ENCODE measurements at places on chromosomes 4 and X.
A peak's percentile ranks its signal among the peaks of the same experiment; 100 is the strongest.

GRCh38 chrX:103687073-103687695, 685 bp upstream of the MORF4L2 start:
- peak; percentile 83 for DNase-seq

- DNase-seq: peak; percentile 78
Measured at GRCh38 chrX:2696698-2697215, 5.7 kb downstream of the CD99 start.

- no peak for DNase-seq
Measured at GRCh38 chrX:77453190-77453589, 6.0 kb downstream of the FGF16 start.

DNA sequence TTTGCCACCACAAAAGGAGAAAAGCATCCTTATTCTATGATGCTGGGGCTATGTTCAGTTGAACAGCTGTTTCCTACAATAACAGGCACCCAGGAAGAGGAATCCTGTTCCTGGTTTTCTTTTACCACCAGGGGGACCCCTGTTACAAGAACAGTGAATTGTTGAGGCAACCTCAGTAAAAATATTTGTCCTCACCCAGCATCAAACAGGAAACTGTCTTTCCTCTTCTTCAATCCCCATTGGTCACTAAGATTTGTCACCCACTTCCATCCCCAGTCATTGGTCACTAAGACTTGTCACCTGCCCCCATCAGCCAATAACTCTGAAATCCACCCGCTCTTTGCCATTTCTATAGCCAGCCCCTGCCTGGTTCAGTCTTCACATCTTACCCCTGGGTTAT, 143.5 kb upstream of the GALNT7 start:
- no peak for DNase-seq

- DNase-seq: no peak
Measured at GRCh38 chrX:72621163-72621562, 48.5 kb upstream of the HDAC8 start.

GRCh38 chr4:174222266-174222872, 61.1 kb downstream of the FBXO8 start:
- no peak for DNase-seq

DNA sequence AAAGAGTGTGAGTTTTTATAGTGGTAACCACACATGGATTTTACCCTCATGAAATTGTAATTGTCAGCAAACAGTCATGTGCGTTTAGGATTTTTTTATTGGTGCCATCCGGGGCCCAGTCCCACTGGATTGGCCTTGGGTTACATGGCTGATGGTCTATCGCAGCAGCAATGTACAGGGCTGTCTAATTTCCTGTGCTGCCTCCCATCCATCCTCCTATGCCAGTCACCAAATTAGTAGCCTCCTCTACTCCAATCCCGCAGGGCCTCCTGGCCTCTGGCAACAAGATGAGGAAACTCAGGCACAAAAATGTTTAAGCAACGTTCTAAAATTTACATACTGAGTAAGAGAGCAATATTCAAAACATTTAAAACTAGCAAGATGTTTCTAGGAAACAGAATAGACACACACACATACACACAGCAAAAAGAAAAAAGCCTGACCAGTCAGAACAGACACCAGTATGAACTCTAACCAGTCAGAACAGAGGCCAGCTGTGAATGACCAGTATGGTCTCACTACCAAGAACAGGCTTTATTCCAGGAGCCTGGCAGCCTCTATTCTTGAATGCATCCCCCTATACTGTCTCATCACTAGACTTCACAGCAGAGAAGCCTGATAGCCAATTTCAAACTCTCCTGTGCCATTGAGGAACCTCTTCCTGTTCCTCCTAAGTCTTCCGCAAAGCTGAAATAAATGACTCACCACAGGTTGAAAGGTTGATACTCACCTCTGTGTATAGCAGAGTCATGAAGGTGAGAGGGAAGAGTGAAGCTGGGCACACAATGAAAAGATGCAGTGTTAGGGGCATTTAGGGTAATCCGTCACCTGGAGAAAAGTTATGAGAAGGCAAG, 42.6 kb downstream of the CHRNA9 start:
- no peak for DNase-seq

DNA sequence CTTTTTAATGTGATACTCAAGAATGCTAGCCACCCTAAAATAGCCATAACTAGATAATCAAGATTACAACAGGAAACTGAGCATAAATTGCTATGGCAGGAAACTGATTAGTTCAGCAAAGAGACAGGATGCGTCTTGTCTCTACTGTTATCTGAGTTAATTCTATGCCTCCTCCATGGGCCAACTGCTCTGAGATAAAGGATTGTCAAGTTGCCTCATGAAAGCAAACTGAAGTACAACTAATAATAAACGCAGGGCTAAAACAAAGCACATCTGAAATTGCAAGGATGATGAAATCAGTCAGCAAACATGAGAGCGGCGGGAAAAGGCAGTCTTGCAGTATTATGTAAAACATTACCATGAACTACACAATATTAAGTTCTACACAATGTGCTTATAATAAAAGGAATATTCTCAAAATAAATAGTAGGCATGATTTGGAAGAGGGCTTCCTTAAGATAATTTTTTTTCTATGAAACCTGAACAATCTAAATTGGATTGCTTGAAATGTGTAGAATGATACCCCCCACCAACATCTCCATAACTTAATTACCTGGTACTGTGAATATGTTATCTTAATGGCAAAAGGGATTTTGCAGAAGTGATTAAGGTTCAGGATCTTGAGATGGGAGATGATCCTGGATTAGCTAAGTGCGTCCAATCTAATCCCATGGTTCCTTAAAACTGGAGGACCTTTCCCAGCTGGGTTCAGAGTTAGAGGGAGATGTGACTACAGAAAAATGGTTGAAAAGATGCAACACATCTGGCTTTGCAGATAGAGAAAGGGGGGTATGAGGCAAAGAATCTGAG, 65.9 kb downstream of the ANTXR2 start:
- peak; percentile 5 for DNase-seq

DNA sequence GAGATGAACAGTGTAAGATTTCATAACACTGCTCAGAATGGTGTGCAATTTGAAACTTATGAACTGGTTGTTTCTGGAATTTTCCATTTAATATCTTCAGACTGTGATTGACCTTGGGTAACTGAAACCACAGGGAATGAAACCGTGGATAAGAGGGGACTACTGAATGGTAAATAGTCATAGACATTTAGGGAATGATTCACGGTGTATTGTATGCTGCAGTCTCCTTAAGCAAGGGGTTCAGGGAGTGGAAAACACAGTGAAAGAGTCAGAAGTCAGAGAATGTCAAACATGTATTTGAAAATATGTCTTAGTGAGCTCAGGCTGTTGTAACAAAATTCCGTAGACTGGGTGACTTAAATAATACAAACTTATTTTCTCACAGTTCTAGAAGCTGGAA, 398.2 kb upstream of the DIPK2B start:
- DNase-seq: no peak

DNA sequence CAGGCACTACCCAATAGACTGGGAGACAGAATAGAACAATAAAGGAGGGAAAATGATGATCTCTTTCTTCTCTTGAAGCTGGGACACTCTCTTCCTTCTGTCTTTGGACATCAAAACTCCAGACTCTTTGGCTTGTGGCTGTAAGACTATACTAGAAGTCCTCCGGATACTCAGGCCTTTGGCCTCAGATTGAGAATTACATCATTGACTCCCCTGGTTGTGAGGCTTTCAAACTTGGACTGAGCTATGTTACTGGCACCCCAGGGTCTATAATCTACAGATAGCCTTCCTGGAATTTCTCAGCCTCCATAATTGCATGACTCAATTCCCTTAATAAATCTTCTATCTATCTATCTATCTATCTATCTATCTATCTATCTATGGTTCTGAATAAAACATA, 294.2 kb upstream of the CT83 start:
- no peak for DNase-seq

GRCh38 chrX:71870208-71871098, 40.2 kb upstream of the NHSL2 start:
- no peak for DNase-seq

- DNase-seq: no peak
Measured at GRCh38 chrX:46179748-46180147, 365.5 kb downstream of the ZNF674 start.

DNA sequence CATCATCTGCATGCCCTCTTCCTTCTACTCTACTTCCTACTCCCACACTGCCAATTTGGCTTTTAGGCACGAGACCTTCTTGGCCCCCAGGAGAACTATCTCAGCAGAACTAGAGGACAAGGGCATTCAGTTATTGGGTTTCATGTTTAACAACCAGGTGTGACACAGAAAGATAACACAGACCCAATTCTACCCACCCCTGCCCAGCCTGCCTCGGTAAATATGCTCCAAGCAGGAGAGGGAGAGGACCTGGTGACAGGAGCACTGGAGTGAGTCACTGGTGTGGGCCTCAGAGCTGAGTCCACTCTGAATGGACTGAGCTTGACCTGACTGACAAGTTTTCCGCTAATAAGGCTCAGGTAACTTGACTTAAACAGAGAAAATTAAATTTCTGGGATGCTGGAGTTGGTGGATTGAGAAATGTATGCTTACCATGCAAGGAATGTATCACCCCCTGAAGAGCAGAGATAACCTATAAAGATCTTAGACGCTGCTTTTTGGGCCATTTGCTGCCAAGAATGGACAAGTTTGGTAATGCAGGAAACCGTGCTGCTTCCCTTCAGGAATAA, 52.5 kb downstream of the CASP3 start:
- no peak for DNase-seq

DNA sequence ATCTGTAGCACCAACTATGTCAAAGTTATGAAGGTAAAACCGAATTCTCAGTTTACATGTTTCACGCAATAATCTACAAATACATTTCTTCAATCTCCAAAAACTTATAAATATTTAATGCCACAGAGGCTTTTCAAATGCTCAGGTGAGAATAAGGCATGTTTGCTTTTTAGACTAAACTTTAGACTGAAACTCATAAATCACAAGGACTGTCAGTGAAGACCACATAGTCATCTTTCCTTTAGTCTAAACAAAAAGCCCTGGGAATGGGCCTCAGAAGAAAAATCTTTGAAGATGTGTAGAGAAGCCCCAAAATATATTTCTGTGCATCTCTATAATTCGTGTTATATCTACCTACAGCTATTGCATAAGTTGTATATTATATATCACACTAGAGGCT, 54.5 kb upstream of the DCTD start:
- no peak for DNase-seq

DNA sequence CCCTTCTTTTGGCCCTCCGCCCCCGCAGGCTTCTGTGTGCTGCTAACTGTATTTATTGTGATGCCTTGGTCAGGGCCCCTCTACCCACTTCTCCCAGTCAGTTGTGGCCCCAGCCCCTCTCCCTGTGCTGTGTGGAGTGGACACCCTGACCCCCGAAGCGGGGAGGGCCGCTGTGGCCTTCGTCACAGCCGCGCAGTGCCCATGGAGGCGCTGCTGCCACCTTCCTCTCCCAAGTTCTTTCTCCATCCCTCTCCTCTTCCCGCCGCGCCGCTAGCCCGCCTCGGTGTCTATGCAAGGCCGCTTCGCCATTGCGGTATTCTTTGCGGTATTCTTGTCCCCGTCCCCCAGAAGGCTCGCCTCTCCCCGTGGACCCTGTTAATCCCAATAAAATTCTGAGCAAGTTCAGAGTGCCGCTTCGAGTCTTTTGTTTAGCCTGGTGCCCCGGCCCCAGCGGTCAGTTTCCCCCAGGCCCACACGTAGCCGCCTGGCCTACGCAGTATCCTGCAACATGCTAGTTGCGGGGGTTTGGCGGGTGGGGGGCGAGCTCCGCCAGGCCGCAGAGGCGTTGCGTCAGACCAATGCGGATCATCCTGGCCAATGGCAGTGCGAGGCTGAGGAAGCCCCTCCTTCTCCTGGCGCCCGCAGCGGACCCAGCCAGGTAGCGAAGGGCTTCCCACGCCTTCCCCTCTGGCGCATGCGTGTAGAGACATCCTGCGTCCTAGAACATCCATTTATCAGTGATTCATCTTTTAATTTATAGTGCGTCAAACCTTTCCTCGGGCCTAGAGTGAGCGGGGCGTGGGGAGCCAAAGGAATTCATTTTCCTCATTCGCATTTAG, 5.6 kb upstream of the KANTR start:
- peak; percentile 64 for DNase-seq

DNA sequence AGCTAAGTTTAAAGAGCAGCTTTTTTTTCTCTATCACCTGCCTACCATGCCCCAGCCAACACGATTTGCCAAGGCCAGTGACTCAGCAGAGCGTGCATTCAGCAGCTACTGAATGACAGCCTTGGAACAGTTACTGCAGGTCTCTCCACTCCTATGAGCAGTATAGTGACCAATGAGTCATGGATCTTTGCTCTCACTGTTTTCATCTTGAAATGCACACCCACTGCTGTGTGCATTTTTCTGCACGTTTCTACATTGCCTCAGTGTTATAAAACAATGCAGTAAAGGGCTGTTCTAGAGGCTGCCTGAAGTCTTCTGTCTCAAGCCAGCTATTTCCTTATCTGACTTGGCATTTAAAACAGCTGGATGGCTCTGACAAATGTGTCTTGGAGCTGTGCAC, 66.0 kb upstream of the C4orf54 start:
- no peak for DNase-seq

DNA sequence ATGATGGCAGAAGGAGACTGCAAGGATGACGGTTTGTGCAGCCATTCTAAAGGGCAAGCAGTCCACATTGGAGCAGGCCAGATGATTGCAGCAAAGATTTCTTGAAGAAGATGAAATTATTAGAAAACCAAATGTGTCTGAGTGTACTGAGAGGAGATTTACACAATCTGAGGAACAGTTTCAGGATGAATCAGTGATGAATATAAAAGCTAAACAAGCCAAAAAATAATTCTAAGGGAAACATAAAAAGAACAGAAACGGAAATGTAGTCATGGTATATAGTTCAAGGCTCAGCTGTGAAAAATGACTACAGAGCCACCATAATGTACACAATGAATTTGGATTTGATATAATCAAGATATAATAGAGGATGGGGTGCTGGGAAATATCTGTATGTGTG, 168.5 kb downstream of the PDGFC start:
- no peak for DNase-seq

- DNase-seq: no peak
Measured at GRCh38 chrX:39409246-39409917, 608.1 kb downstream of the MID1IP1 start.

DNA sequence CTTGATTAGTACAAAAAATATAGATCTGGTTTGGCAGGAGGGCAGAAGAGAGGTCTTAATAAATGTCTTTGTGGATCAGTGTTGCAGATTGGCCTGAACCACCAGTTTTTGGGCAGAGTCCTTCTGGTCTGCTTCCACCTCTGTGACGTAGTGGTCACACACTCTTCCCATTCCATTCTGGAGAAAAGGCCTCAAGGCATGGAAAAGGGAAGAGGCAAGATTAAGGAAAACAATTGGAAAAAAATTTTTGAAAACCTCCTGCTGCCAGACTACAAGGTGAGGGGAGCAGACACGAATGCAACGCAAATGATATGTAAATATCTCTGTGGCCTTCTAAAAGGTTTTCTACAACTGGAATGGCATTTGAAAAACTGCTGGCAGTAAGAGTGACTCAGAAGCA, 24.3 kb upstream of the FAM47C start:
- DNase-seq: no peak

- DNase-seq: no peak
Measured at GRCh38 chr4:155787113-155787710, 28.4 kb downstream of the GUCY1B1 start.

DNA sequence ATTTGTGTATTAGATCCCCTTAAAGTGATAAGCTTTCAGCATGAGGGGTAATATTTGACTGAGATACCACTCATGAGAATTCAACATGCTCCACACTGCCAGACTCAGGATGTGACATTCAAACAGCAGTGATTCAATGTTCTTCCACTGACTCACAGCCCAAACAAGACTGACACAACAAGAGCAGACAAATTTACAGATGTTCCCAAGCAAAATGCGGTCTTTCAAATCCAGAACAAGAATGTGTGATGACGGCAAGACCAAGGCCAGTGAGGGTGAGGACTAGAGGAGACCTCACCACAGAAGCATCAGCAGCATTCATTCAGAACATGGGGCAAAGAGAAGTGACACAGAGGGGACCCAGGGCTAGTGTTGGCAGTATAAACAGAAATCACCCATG, 99.3 kb upstream of the GRIA3 start:
- no peak for DNase-seq
